ENCODE measurements at places on chromosomes 4 and X.

GRCh38 chr4:8028884-8029568 is 89.4 kb upstream of the AFAP1 start:
- DNase-seq, result no peak

- no peak for DNase-seq
These were observed 56.2 kb downstream of the CCDC158 start for GRCh38 chr4:76364763-76365162.

- DNase-seq, result no peak
These were observed 473.3 kb upstream of the ADGRL3 start for GRCh38 chr4:60726779-60727178.

DNA sequence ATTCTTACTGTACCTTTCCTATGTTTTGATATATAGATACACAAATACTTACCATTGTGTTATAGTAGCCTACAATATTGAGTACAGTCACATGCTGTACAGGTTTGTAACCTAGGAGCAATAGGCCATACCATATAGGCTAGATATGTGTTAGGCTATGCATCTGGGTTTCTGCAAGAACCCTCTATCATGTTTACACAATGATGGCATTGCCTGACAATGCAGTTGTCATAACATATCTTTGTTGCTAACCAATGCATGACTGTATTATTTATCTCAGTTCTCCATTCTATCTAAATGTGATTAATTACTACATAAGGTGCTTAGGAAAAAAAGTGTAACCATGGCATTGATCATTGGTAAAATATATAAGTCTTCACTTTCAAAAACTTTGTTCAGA is 10.0 kb upstream of the SPCS3 start:
- DNase-seq, result no peak

DNA sequence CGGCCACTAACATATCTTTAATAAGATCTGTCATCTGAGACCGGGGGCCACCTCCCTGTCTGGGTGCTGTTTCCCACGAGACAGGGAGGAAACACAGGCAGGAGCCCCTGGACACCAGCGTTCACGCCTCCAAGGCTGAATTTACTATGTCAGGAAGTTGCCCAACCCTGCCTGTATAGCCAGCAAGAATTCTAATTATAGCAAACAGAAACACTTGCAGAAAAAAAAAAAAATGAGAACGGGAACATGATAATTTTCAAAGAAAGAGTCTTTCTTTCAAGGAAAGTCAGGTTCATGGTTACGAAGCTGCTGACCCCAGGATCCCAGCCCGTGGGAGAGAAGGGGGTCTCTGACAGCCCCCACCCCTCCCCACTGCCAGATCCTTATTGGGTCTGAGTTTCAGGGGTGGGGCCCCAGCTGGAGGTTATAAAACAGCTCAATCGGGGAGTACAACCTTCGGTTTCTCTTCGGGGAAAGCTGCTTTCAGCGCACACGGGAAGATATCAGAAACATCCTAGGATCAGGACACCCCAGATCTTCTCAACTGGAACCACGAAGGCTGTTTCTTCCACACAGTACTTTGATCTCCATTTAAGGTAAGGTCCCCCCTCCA is at the start of gene IL3RA:
Gene IL3RA, plus strand, starts transcription at position 455 of the 613 bp plus-strand sequence. CDS start 4,981 bp downstream, outside the sequence.
- DNase-seq, result no peak

DNA sequence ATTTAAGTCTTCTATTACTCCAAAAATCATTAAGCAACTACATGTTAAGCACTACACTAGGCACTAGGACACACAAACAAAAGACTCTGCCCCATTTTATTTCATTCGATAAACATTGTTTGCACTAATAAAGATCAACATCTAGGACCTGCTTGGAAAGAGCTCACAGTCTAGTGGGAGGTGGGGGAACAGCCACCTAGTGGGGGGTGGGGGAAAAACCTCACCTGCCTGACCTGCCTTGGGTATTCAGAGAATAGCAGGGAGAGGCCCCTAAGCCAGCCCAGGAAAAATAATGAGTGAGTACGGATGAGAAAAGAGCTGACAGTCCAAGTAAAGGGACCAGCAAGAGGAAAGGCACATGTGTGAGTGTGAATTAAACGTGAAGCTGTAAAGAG is 52.2 kb downstream of the PRDM5 start:
- no peak for DNase-seq

DNA sequence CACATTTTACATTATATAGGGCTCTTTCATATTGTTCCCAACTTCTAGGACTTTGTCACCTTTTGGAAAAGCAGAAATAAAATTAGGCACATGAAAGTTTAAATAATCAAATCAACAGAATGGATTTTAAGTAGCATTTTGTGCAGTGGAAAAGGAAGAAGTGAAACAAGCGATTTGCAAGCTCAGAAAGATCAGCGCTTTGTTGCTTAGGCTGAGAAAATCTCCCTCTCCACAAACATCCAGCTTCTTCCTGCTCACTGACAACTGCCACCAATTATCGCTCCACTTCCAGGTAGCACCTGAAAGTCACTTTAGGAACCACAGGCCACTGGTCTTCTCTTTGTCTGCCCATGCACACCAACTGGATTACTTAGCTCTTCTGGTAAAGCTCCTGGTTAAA is 2.0 kb upstream of the PDK3 start:
- DNase-seq, result no peak

- no peak for DNase-seq
These were observed 21.1 kb downstream of the RNF4 start for GRCh38 chr4:2489841-2490552.

DNA sequence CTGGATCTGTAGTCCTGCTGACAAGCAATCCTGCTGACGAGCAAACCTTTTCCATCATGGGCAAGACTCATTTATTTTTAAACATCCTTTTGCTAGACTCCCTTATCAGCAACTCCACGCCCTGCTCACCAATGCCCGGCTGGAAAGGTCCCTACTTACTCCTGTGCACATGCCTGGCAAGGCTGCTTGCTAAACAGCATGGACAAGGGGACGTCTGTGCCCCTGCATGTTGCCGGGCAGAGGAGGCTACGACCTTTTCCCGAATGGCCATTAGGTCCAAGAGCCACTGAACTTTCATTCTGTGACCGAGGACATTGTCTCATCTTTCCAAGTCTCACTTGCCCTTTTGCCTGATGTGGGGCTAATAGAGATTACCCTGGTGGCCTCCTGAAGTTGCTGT is 98.6 kb downstream of the MGST2 start:
- no peak for DNase-seq

DNA sequence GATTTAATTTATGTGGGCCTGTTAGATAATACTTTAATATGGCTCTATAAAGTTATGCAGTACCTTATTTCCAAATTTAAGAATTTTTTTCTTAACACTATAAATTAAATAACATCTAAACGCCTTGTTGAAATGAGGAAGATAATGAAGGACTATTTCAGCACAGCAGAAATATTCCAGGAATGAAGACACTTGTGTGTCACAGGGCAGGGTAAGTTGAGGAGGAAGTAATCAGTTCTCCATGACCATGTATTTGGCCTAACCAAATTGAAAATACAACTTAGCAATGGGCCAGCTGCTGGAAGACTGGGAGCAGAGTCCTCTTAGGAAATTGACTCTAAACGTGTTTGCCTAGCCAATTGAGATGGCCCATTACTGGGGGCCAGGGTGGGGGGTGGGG is 16.9 kb downstream of the CXCL3 start:
- no peak for DNase-seq

- DNase-seq, result peak; percentile 46
These were observed 671 bp upstream of the EIF4E start for GRCh38 chr4:98929341-98930267.

DNA sequence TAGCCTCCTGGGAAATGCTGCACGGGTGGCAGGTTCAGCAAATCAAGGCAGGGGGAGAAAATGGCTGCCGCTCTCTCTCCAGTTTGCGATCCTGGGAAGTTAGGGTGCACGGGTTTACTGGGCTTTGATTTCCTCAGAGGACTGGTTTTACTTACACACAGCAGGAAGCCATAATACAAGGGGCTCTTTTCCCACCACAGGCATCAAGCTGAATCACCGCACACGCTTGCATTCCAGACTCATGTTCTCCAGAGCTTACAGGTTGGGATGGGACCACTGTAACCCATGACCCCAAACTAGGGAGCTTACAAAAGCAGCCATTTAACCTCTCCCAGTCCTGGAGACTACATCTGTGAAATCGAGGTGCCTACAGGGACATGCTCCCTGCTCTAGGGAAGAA is 159.8 kb downstream of the DHRSX start:
- no peak for DNase-seq

- no peak for DNase-seq
These were observed 14.8 kb upstream of the SPON2 start for GRCh38 chr4:1187182-1187581.

DNA sequence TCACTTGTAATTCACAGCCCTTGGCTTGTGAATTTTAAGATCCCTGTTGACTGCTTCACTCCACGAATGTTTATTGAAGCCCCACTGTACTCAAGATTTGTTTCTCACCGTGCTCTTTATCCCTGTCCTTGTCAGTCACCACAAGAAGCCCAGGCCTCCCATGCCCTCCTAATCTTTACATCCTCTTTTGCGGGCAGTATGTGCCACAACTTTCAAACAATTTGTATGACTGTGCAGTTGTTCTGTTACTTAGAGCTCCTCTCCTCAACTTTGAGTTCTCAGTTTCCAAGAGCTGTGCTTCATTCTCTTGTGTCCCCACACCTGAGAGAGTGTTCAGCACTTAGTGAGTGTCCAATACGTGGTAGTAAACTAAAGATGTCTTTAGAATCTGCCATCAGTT is 467.7 kb downstream of the NKX6-1 start:
- no peak for DNase-seq

DNA sequence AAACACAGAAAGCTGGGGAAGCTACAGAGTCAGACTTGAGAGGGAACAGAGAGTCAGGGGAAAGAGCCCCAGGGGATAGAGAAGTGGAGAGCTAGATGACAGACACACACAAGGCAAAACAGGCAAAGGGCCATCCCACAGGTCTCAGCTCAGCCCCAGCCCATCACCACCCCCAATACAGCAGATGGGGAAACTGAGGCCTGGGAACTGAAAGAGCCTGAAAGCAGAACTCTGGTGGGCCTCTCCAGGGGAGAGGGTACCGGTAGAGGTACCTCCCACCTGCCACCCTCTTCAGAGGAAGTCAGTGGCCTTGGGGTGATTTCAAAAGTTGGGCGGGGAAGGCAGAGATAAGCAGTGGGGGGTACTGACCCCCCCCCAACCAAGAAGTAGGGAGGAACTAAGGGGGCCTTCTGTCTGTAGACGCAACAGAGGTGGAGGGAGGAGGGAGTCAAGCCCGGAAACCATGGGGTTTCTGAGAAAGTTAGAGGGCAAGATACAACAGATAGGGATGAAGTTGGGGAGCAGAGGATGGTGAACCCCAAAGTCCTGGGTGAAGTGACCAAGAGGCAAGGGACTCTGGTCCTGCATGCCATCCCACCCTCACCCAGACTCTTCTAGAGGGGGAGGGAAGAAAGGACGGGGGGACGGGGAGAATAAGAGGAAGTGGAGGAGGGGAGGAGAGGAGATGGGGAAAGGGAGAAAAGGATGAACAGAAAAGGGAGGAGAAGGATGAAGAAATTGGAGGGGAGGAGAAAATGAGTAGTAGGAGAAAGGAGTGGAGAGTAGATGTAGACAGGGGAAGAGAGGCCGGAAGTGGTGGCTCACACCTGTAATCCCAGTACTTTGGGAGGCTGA is 3.2 kb downstream of the GATA1 start:
- no peak for DNase-seq

GRCh38 chrX:72078411-72078810 is 53.3 kb downstream of the RTL5 start:
- no peak for DNase-seq

DNA sequence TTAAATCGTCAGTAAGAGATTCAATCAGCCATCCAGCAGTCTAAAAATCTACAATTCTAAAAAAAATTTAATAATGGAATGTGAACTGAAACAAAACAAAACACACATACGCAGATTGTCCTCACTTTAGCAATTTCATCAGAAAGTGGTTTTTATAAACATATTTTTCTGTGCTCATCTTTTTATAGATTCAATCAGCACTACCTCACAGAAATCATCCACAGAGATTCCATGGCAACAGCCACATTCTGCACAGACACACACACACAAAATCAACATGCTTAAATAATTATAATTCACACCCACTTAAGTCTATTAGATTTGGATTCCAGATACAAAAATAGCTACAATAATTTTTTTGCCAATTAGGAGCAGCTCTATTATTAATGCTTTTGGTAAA is 149.0 kb upstream of the KCNIP4 start:
- DNase-seq, result no peak

GRCh38 chr4:19842471-19842870 is 409.2 kb upstream of the SLIT2 start:
- no peak for DNase-seq

DNA sequence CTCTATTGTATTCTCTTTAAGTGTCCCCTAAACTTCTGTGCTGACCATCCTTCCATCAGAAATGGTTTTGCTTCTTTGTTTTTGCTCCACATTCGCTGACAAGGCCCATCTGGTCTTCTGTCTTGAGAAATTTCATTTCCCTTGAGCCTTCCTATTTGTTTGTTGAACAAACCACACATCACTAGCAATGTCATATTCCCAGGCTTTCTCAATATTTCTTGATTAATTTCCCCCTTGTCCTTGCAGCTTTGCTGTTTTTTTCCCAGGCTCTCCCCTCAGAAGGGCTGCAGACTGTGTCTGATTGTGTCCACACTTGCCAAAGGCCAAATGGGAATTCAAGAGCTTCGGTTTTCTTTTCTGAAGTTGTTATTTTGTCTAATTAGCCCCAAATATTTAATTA is 158.9 kb downstream of the MID1IP1 start:
- no peak for DNase-seq

DNA sequence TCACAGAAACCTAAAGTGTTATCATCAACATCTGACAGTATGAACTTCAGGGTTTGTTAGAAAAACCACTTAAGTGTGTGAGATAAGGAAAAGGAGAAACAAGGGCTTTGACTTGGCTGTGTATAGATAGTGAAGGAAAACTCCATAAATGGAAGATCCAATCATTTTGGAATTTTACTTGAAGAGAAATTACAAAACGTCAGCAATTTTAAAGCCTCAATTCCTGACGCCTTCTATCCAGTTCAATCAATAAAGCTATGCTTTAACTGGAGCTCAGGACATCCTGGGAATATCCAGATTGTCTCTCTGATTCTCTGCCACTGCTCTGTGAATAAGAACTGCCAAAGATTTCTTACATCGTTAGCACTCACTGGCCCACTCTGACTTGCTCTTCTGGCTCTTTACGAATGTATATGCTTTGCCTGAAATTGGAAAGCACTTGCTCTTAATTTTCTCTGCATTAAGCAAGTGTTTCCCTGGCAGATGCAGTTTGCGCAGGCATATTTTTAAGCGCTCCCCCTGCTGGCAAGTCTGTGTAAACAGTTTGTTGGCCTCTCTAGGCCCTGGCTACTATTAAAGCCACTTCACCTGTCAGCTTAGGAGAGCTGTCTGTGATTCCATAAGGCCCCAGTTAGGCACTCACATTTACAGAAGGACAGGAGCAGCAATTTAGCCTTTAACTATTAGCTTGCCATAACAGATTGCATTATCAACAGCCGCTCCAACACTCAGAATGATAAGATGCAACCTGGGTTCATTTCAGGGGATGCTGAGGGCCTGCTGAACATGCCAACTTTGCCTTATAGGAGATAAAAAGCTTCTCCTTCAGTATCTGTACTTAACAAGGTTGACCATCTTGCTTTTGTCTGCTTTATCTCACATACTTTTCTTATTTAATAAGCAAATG is 251.4 kb upstream of the DDX53 start:
- DNase-seq, result no peak
